ENCODE measurements at places on chromosomes 12 and 14.

DNA sequence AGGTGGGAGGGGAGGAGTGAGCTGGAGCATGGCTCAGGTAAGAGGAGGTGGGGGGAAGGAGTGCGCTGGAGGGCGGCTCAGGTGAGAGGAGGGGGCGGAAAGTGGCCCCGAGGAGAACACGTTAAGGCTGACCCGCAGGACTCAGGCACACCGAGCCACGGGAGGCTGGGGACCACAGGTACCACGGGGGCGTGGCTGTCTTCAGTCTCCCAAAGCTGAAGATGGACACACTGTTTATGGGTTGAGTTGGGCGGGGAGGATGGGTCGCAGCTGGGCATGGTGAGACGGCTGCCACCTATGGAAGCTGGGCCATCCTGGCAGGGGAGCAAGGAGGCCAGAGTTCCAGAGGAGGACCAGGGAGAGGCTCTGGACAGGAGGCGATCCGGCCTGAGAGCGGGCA lies 23.5 kb downstream of the UBR7 start:
- DNase-seq: no peak

DNA sequence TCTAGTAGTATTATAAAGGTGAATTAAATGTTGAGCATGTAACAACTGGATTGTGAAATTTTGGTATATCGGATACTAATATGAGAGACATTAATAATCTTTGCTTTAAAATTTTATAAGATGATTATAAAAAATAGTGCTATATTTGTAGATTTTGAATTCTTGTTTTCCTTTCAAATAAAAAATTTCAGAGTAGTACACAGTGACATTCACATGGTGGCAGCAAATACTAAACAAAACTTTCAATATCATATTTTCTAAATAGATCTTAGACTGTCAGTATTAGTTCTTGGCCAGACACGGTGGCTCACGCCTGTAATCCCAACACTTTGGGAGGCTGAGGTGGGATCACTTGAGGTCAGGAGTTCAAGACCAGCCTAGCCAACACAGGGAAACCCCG lies 166.0 kb downstream of the NAV3 start:
- DNase-seq: no peak

DNA sequence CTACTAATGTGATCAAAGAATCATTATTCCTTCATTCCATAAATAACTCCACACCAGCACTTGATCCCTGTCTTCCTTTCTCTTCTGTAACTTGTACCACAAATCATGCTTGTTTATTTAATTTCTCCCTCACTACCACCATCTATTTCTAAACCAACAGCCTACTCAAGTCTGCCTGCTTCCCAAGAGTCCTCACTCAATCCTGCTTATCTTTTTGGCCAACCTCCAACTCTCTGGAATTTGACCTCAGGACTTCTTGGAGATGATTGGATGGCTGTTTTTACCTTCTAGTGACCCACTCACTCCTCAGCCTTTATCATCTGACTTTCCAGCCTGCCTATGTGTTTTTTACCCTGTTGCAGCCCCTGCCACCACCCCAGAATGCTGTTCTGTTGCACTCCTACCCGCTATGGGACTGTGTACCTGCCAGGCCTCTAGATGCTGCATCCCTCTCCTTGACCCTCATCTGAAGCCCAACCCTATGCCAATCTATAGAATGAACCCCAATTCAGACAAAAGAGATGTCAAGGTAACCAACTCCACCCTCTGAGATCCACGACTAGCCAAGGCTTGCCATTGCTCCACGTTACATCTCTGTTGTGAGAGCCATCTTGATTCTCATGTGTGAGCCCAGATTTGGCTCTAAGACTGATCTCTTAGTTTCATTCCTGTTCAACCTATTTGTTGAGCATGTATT lies 150.2 kb upstream of the PLEKHG7 start:
- DNase-seq: no peak

GRCh38 chr12:46358791-46359666 lies 13.5 kb downstream of the SLC38A2 start:
- DNase-seq: no peak

DNA sequence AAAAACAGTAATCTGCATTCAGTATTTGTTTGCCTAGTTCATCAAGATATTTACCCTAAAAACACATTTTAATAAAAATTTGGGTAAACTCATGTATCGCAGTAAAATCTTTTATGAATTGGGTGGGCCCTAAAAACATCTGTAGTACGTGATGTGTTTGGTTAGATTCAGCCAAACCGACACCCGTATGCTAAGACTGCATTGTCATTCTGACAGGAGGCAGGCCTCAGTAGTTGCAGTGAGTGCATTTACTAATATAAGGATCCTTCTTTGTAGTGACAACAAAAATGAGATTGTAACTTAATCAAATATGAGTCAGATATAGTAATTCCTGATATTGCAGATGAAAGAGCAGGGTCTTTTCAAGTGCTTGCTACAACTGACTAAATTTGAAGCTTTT lies 191.8 kb downstream of the SLC16A7 start:
- no peak for DNase-seq

- no peak for DNase-seq
Observed at GRCh38 chr14:71725922-71726579, 206.2 kb upstream of the RGS6 start.

DNA sequence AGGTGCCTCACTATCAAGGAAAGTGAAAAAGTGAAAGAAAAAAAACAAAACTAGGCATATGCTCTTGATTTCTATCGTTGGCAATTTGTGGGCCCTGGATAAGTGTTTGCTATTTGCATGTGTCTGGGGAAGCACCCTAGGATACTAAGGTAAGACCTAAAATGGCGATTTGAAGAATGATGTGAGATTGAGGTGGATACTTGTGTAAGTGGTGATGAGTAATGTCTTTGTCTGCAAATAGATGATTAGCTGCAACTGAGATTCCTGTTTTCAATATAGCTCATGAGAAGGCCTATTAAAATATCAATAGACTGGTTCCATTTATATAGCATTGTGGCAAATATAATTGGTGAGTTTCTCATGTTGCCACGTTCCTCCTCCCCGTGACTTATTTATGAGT lies 261.7 kb downstream of the NEDD1 start:
- DNase-seq: no peak

GRCh38 chr12:85626001-85626783 lies 210.0 kb downstream of the RASSF9 start:
- no peak for DNase-seq

DNA sequence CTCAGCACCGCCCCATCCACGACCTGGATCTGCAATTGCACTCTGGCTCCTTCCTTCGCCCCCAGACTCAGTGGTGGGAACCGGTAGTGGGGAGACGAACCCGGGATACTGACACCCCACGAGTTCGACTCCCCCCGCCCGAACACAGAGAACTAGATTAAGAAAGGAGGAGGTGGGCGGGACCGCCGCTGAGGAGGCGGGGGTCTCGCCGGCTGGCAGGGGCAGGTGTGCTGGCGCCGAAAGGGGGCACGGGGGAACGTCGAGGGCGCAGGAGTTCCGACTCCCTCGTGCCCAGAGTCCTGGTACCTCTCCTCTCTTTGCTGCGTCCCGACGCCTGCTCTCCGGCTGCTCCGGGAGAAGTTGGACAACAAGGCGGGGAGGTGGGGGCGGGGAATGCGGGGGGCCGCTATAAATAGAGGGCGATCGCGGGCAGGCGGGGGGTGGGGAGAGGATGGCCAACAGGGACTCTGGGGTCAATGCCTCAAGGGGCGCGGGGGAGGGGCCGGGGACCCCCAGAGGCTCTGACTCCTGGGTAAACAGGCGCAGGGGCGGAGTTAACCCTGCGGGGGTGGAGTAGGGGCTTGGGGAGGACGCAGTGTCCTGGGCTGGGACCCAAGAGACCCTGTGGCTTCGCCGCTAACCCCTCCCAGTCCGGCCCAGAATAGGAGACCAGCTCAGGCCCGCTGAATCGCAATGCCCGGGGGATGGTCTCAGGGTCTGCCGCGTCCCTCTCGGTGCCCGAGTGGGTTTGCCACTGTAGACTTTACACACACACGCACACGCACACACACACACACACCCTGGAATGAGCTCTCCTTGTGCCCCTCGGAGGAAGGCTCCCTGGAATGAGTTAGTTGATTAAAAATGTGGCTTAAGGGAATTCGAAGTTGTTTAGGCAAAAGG lies 761 bp upstream of the NDRG2 start:
- no peak for DNase-seq

GRCh38 chr12:113136990-113137511 lies 1.5 kb upstream of the RASAL1 start:
- no peak for DNase-seq

- DNase-seq: no peak
Observed at GRCh38 chr14:34254571-34254970, 207.5 kb downstream of the SPTSSA start.

DNA sequence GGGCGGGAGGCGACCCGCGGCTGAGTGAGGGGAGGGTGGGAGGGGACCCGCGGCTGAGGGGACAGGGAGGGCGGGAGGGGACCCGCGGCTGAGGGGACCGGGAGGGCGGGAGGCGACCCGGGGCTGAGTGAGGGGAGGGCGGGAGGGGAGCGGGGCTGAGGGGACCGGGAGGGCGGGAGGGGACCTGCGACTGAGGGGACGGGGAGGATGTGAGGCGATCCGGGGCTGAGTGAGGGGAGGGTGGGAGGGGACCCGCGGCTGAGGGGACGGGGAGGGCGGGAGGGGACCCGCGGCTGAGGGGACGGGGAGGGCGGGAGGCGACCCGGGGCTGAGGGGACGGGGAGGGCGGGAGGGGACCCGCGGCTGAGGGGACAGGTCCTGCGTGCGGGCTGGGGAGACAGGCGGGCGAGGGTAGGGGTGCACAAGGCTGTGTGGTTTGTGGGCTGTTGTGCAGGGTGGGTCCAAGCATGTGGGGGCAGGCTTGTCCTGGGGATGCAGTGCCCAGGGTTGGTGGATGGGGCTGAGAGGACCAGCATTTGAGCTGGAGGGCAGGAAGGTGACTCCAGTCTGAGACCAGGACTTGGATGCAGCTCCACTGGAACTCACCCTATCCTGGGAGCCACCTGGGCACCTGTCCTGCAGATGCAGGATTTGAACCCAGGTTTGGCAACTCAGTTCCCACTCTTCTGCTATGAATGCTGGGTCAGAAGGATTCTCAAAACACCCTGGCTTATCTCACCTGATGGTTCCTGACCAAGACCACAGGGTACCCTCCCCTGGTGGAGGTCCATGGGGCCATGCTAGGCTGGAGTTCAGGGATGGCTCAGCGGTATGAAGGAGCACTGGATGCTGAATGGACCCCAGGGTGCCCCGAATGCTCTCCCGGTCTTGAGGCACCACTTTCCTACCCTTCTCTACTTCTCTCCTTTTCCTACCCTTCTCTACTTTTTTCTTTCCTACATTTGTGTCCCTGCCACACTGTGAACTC lies 9.4 kb downstream of the PLD4 start:
- DNase-seq: no peak

DNA sequence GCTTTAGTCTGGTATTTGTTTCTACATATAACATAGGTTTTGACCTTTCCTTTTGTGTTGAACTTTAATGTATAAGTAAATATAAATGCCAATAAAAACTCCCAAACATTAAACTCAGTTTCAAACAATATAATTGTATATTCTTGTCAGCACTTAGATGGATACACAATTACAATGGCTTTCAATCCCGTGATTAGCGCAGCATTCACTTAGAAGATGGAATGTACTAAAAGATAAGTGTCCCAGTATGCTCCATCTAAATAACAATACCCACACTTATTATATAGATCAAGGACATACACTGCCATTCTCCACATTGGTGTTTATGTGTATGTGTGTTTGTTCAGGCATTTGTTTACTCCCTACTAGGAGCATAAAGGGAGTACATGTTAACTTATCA lies 193.1 kb downstream of the SOX5 start:
- DNase-seq: no peak

DNA sequence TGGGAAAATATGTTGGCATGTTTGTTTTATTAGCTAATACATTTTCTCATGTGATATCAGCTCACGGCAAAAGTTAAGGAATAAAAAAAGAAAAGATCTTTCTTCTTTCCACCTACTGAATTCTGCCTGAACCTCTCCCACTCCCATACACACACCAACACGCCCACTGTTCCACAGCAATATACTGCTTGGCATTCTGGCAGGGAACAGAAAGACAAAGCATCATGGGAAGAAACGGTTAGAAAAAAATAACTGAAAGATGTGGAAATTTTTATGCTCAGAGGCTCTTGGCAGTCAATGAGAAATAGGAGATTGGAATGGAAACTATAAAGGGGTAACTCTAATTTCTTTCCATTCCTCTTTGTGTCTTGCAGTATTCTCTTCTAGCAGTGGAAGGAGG lies 268.5 kb downstream of the FOXG1 start:
- DNase-seq: no peak

- no peak for DNase-seq
Observed at GRCh38 chr14:36394593-36394992, 74.2 kb upstream of the MBIP start.

DNA sequence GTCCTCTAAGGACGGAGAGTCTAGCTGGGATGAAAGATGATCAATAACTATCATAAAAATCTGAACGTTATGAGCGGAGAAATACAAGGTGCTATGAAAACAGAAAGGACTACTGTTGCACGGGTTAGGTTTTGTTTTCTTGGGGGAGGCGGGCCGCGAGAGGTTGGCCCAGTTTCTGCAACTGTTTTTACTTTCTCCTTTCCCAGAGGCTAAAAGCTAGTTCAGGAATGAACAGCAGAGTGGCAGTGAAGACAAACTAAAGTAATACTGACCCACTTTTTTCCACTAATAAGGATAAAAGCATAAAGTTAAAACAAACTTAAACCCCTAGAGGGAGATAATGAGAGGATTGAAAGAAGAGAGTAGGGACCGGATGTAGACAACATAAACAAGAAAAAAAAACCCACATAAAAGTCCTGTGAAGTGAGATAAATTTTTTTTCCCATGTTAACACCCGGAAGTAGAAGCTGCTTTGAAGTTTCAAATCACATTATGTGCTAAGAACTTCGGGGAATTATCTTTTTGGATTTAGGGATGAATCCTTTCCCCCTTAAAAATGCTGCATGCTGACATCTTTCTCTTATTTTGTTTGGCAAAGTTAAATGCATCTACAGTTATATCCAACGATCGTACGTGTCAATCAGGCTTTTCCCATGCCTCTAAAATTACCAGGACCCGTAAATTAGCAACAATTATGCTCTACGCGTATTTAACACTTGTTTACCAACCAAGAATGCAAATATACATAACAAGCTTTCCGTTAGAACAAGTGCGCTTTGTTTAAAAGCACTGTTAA lies 1.0 kb upstream of the CDK17 start:
- no peak for DNase-seq
